ENCODE measurements at places on chromosomes 3 and 15.
A peak's percentile ranks its signal among the peaks of the same experiment; 100 is the strongest.

- DNase-seq = no peak
Observed at GRCh38 chr3:183904833-183905780, 20.4 kb upstream of the PARL start.

- DNase-seq = no peak
Observed at GRCh38 chr15:90031231-90031791, 30.2 kb downstream of the ZNF710 start.

GRCh38 chr3:32041316-32041715 is 59.8 kb downstream of the ZNF860 start:
- DNase-seq = peak; percentile 75

DNA sequence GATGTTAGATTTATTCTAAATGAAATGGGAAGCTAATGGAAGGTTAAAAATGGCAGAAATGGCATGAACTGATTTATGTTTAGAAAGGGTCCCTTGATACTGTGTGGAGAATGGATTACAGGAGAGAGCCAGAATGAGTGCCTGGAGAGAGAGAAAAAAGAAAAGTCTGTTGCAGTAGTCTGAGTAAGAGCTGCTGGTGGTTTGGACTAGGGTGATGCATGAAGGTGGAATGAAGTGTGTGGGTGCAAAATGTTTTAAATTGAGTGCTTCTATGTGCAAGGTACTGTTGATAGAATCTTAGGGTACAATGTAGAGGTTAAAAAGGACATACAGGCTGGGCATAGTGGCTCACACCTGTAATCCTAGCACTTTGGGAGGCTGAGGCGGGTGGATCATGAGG is 11.4 kb upstream of the MGA start:
- DNase-seq = no peak

GRCh38 chr3:8767256-8767666 is 2.2 kb downstream of the OXTR start:
- no peak for DNase-seq

Measured in large intestine (tissue), 12 donors.